ENCODE measurements at places on chromosomes 1 and 21.

DNA sequence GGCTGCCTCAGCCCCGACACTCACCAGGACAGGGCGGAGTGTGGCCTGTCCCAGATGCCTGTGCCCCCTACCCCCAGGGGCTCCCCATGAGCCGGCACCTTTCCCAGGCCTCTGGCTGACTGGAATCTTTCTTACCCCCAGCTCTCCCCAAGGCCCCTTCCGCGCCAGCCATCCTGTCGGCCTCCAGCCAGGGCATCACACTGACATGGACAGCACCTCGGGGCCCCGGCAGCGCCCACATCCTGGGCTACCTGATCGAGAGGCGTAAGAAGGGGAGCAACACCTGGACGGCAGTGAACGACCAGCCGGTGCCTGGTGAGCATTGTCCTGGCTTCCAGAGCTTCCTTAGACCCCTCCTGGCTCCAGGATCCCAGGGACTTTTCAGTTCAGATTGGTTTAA, 26.5 kb downstream of the IGFN1 start:
- DNase-seq = no peak

GRCh38 chr1:234125283-234125682, 220.8 kb downstream of the SLC35F3 start:
- DNase-seq = no peak

DNA sequence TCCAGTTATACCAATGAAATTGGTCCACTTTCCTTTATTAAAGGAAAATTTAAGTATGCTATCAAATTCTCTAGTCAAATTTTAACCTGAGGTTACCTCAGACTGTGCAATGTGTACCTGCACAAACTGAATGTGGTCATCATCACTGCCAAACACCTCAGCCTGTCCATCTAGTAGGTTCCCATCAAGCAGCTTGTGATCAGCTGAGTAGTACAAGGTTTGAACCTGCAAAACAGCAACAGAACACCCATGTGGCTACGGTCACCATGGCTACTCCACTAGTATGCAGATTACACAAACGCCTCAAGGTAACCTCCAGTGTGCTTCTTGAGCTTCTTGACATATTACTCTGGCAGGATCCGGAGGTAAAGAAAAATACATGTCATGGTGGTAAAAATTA, 11.6 kb downstream of the IVNS1ABP start:
- no peak for DNase-seq

DNA sequence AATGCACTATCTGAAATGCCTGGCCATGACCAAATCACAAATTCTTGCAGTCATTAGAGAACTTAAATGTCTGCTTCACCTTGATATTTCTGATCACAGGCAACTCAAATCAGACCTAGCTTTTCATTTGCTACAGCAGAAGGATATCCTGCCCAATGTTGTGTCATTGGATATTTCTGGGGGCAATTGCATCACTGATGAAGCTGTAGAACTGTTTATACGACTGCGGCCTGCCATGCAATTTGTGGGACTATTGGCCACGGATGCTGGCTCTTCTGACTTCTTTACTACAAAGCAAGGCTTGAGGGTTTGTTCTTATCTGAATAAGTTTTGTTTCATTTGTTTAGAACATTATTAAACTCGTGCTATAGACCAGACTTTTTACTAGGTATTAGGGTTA, 14.9 kb downstream of the ZYG11A start:
- DNase-seq = no peak

DNA sequence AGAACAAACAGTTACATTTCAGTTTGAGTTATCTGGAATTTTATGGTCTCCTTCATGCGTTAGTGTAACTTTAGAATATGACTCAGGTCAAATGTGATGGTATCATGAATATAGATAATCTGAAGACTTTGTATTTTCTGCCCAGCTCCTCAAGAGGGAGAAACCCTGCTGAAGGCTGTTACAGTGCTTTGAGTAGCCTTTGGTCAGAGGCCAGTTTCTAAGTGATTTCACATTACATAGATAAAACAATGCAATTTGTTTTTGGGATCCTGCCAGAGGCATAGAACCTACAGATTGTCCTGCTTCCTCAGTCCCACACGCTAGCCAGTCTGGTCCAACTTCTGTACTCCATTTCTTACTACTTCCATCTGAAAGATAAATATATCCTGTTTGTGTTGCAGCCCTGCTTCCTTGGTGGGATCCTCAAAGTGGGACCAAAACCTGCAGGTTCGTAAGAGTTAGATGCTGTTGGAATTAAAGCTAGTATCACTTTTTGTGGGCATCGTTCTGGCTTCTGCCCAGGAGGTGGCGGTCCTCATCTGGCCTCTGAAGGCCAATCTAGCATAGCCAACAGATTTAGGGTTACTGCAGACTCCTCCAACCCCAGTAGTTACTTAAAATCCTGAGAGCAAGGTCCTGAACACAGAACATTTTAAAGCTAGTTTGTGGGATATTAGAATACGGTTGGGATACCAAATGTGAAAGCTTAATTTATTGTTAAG, 645.8 kb upstream of the USP24 start:
- no peak for DNase-seq

DNA sequence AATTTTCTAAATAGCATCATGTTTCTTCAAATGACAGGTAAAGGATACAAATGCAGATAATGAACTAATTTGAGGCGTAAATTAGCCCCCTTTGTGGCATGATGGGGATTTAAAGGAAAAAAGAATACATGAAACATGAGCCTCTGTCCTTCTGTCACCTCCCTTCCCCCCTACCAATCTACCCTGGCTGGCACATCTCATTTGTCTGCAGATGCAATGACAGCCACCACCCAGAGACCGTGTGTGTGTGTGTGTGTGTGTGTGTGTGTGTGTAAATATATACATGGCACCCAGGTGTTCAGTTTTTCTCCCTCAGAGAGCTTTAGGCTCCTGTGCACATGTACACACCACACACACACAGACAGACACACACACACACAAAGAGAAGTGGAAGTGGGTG, 451.1 kb downstream of the RWDD3 start:
- DNase-seq = no peak

GRCh38 chr1:186618401-186619170, 61.6 kb downstream of the PTGS2 start:
- DNase-seq = peak; percentile 1

DNA sequence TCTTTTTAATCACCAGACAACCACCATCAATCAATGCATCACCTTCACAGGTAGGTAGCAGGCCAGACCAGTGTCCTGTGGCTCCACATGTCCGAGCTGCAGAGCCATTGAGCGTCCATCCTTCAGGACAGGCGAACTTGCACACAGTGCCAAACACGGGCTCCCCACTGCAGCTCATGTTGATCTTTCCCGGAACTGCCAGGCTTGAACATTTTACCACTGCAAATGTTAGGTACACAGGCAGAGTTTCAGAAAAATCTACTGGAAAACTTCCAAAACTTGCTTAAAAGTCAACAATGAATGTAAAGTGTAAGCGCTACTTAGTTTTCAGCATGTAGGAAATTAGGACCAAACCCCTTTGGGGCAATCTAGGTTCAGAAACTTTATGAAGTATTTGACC, 6.6 kb downstream of the SELE start:
- no peak for DNase-seq

- no peak for DNase-seq
These were observed 204.3 kb downstream of the FGGY start for GRCh38 chr1:59500950-59501742.

- no peak for DNase-seq
These were observed 143.5 kb downstream of the ASTN1 start for GRCh38 chr1:177020851-177021589.

GRCh38 chr1:110262846-110263631, 52.9 kb downstream of the KCNC4 start:
- no peak for DNase-seq

- DNase-seq = no peak
These were observed 8.4 kb downstream of the PPP2R5A start for GRCh38 chr1:212293579-212293978.

- no peak for DNase-seq
These were observed 101.0 kb downstream of the KIF26B start for GRCh38 chr1:245255783-245256182.

GRCh38 chr1:90719330-90720144, 2.4 kb upstream of the BARHL2 start:
- DNase-seq = no peak

- no peak for DNase-seq
These were observed 95.5 kb downstream of the ERG start for GRCh38 chr21:38402795-38403194.

DNA sequence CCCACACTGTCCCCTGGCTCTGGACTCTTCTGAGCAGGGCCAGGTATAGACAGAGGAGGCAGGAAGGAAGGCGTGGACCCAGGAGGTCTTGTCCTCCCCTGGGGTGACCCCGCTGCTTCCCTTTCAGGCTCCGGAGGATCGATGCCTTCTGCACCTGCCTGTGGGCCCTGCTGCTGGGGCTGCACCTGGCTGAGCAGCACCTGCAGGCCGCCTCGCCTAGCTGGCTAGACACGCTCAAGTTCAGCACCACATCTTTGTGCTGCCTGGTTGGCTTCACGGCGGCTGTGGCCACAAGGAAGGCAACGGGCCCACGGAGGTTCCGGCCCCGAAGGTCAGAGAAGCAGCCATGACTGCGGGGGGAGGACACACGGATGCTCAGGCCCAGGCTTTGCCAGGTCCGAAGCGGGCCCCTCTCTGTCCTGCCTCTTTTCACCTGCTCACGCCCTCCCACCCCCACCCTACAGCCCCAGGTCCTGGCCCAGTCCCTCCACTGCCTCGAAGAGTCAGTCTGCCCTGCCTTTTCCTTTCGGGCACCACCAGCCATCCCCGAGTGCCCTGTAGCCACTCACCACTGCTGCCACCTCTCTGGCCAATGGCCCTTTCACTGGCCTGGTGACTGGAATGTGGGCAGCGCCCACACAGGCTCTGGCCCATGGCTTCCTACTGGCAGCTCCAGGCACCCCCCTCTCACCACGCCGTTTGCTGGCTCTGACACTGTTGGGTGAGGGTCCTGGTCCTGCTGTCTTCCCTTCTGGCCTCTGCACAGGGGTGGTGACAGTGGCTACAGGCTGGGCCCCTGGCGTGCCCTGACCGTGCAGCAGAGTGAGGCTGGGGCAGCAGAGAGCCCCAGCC, 13.5 kb downstream of the TMEM201 start:
- no peak for DNase-seq

DNA sequence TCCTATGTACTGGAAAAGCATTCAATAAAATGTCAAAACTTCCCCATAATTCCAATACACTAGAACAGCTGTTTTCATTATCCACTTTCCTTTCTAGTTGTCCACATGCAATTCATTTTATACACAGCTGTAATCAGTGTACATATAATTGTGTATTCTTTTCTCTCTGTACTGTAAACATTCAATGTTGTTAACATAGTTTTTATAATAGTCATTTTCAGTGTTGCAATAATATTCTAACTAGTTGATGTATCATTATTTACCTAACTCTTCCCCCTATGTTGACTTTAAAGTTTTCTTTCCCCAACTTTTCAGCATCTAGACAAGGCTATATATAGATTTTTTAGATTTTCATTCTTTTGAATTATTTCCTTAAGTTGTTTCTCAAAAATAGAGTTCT, 44.4 kb downstream of the DIPK1A start:
- DNase-seq = no peak

GRCh38 chr1:117094841-117095604, 26.5 kb downstream of the TRIM45 start:
- DNase-seq = no peak

- DNase-seq = peak; percentile 43
These were observed 2.2 kb upstream of the TESK2 start for GRCh38 chr1:45493116-45493697.

GRCh38 chr1:71778940-71779339, 503.4 kb downstream of the NEGR1 start:
- no peak for DNase-seq

DNA sequence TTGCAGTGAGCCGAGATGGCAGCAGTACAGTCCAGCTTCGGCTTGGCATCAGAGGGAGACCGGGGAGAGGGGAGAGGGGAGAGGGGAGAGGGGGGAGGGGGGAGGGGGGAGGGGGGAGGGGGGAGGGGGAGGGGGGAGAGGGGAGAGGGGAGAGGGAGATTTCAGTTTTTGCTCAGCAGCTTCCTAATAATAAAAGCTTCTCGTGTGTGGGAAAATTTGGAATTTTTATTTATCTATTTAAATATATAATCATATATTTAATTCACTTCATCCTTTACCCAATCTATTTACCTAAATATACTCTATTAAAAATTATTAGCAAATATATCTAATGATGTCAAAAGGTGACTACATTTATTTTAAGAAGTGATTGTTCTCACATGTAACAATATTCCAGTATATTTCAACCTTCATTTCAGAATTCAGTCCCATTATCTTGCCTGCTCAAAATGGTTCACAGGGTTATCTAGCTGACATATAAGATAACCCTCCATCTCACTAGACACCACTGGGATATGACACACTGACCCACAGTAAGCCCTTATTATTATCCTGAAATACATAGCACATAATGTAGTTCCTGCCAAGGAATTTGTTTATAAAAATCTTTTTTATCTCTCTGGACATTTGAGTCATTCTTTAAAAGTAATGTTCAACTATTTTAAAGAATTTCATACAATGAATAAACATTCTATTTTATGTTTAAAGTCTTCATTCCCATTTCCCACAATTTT, 105.9 kb downstream of the GPATCH2 start:
- no peak for DNase-seq

DNA sequence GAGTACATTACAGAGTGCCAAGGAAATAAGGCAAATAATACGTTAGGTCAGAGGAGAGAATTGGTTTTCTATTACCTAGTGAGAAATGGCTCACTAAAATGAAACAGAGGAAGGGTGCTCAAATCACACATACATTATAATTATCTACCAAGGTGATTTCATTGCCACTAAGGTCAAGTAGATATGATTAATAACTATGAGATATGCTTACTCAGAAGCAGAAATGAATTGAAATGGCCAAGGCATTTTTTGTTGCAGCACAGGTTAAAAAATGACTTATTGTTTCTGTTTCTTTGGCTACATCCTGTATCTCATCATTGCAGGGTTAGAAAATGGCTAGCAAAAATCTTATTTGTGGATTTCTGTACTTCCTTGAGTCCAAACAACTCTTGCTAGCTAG, 154.5 kb upstream of the GORAB start:
- DNase-seq = no peak

- peak; percentile 35 for DNase-seq
These were observed 7.1 kb upstream of the CLDN19 start for GRCh38 chr1:42747125-42747524.

- no peak for DNase-seq
These were observed 125.4 kb upstream of the DAB1 start for GRCh38 chr1:57549300-57549699.

GRCh38 chr1:181548497-181548896, 65.2 kb downstream of the CACNA1E start:
- DNase-seq = no peak

DNA sequence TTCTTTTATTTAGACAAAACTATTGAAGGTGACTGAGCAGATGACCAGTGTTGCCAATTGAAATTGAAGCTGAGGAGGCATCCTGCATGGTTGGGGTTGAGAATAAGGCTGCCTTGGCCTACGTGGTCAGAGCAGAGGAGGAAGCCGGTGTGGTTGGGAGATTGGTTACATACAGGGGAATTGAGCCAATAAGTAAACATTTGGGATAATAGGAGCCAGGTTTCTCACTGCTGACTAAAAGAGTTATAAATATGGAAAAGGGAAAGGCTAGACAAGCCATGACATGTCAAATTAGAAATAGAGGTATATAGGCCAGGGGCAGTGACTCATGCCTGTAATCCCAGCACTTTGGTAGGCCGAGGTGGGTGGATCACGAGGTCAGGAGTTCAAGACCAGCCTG, 15.8 kb downstream of the SNX7 start:
- DNase-seq = no peak
